Sciatic nerve (tissue), 2 donors: ENCODE measurements at places on chromosomes 7 and 10. TPM values are rescaled to one million over a fixed set of nuclear protein-coding genes. Genes with fewer than 3 reads are reported as not detected.

DNA sequence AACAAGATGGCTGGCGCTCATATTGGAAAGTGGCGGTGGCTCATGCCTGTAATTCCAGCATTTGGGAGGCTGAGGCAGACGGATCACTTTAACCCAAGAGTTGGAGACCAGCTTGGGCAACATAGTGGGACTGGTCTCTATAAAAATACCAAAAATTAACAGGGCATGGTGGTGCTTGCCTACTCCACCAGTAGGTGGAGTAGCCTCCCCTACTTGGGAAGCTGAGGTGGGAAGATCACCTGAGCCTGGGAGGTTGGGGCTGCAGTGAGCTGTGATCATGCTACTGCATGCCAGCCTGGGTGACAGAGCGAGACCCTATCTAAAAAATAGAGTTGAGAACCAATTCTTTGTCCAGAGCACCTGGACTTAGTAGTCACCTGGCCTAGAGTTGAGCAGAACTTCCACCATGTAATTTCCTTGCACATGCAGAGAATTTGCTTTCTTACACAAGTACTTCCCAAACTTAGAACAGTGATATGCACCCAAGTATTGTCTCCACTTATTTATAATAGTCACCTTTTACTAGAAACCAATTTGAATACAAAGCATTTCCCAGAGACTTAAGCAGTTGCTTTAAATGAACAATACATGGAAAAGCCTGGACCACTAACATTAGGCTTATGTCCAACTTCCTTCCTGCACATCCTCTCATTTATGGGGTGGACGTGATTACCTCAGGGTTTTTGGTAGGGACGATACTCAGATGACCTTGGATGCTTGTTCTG lies 15.9 kb downstream of the LAMB4 start:
- no peak for DNase-seq

GRCh38 chr10:80137920-80138319 lies 5.4 kb downstream of the PLAC9 start:
- no peak for DNase-seq

DNA sequence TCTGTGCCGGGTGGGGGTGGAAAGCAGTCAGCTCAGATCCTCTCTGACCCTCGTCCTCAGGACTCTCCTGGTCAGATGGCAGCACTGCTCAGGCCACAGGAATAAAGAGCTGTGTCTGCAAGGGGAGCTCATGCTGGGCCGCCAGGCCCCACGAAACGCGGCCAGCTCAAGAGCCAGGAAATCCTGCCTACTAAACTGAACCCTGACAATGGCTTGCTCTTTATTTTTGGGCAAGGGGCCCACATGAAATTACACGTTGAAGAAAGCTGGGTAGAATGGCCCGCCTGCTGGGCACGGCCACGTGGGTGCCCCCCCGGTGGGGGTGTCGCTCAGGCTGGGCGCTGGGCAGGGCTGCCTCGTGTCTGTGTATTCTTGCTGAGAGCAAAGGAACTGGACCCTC lies 103.0 kb downstream of the ITIH5 start:
- no peak for DNase-seq

DNA sequence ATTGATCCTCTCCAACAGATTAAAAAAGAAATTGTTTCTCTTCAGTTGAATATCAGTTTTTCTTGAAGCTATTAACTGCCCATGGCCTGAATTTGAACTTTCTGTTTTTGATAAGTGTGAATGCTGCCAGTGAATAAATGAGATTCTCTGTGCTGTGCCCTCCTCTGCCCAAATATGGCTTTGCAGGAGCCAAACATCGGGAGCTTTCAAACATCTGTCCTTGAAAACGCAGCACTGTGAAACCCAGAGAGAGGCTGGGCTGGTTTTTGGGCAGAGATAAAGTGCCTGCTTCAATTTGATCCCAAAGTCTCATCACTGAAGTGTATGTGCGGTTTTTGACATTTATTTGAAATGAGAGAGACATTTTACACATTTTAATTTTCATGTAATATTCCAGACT lies 268.3 kb upstream of the SHH start:
- DNase-seq, result no peak

- DNase-seq, result peak; percentile 9
These were observed 284.6 kb downstream of the RPS24 start for GRCh38 chr10:78318305-78318704.

DNA sequence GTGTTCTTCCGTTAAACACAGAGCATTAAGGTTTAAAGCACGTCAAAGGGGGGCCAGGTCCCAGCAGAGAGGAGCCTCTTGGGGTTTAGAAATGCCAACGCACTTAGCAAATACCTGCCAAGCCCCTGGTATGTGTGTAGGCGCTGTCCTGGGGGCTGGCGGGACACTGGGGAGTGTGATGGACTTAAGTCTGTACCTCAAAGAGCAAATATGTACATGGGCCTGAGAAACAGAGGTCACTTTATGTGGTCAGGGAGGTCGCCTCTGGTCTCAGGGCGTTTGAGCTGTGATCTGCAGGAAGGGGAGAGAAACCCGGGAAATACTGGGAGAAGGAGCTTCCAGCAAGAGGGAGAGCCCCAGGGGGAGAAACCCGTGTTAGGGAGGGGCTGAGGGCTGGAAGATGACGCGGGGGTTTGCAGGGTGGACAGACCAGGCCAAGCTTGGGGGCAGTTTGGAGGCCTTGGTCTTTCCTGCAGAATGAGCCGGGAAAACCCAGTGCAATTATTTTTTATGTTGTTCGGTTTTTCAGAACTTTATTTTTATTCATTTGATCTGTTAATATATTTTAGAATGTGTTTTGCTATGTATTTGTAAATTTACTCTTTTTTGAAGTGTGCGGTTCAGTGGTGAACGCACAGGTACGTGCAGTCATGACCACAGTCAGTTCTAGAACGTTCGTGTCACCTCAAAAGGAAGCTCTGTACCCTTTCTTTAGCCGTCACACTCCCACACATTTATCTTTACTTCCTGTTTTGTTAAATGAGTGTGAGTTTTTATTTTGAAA lies 441.4 kb upstream of the FOXK1 start:
- peak; percentile 32 for DNase-seq

DNA sequence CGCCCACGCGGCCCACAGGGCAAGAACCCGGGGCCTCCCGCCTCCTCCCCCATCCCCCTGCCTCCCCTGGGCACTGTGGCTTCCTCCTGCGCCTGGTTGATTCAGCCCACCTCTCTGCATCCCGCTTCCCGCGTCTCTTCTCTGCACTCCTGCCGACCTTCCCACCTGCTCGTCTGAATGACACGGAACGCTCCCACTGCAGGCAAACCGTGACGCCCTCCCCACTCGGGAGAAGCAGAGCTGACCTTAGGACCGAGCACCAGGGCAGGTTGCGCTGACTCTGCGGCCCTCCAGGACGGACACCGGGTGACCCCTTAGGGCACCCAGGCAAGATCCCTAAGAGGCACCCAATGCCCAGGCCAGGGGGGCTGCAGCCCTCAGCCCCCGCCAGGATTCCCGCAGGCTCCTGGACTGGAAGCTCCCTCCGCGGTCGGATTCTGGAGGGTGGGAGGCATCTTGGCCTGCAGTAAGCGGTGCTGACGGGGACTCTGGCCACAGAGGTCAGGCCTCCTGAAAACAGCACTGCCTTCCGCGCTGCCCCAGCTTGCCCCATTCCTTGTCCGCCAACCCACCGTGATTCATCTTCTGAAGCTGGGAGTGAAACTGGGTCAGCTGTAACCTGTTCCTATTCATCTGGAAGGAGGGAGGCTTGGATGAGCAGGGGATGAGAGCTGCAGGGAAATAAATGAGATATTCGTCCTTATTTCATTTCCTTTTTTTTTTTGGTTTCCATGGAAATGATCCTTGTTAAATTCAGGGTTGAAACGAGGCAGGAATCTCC lies 990 bp downstream of the CALML3 start:
- no peak for DNase-seq

- no peak for DNase-seq
These were observed 49.7 kb downstream of the TMEM178B start for GRCh38 chr7:141123522-141123921.

- no peak for DNase-seq
These were observed 3.0 kb upstream of the CREB3L2 start for GRCh38 chr7:138004936-138005335.

DNA sequence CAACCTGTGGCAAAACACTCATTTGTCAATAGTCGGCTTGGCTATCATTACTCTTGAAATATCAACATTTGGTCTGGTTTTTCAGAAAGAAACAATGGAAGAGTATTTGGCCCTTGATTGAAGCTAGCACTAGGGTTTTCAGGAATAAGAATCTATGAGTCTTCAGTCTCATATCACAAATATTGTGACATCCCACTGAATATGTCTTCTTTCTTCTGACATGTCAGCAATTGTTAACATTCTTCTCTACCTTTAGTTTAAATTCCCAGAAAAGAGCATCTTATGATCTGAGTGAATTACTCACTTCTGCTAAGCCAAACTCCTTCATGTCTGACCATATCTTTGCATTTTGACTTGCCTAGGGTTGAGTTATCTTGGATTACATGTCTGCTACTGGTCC lies 435.2 kb upstream of the SEMA3D start:
- no peak for DNase-seq

Gene PLOD3
- 89.7 TPM for total RNA-seq

Gene PALD1
- 7.8 TPM for total RNA-seq

Gene C7orf33
- total RNA-seq, result not detected

Gene FGFR2
- total RNA-seq, result 10.8 TPM

Gene CPA2
- total RNA-seq, result 1.2 TPM

Gene TAS2R4
- total RNA-seq, result 5.1 TPM
